NCI-H226 (cell line): ENCODE measurements at places on chromosomes 2 and 18.

DNA sequence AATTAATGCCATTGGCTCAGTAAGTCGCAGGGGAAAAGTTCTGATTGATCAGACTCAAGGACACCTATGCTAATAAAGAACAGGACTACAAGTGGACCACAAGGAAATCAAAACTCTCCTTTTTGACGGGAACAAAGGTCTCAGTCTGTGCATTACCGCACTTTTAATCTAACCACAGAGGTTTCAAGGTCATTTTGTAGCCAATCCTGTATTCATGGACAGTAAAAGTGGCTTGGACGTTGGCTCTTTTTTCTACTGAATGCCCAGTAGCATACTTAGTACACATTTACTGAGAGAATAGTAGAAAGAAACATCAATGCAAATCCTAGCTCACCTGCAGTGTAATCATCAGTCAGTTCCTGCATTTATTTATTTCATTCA lies 471.9 kb downstream of the PID1 start:
- DNase-seq: no peak

DNA sequence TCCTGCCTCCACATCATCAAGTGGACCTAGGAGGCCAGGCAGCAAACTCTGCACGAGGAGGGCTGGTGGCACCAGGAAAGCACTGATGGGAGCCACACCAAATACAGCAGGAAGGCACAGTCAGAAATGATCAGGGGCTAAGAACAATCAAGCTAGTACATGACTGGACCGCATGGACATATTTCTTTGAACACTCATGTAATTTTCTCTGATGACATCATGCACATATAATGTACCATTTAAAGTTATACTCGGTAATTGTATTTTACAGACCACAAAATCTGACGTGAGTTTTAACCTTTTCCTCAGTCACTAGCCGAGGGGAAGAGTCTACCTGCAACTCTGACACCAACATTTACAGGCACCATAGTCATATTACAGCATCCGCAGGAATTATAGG lies 76.7 kb downstream of the XDH start:
- peak; percentile 84 for DNase-seq

DNA sequence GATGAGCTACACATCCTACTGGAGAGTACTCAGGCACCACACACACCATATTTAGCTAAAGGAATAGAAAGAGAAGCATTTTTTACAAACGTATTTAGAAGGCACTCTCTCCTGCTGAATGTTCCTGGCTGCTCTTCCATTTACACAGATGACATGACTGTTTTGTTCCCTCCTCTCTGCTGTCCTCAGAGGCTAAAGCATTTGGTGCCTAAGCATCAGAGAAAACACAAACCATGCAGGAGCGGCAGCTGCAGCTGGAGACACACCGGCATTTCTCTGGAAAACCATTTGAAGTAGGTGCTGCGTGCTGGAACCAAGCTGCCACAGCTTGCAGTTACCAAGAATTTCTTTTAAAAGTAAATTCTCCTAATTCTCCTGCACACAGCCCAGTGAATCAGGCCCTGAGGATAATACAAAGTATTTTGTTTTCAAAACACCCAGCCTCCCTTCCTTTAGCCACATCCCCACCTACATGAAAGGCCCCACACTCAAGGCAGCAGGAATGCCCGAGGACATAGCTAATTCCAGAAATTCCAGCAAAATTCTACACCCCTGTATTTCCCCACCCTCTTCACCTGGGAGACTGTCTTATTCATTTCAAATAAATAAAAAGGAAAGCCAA lies 488.9 kb upstream of the SOX11 start:
- DNase-seq: no peak

DNA sequence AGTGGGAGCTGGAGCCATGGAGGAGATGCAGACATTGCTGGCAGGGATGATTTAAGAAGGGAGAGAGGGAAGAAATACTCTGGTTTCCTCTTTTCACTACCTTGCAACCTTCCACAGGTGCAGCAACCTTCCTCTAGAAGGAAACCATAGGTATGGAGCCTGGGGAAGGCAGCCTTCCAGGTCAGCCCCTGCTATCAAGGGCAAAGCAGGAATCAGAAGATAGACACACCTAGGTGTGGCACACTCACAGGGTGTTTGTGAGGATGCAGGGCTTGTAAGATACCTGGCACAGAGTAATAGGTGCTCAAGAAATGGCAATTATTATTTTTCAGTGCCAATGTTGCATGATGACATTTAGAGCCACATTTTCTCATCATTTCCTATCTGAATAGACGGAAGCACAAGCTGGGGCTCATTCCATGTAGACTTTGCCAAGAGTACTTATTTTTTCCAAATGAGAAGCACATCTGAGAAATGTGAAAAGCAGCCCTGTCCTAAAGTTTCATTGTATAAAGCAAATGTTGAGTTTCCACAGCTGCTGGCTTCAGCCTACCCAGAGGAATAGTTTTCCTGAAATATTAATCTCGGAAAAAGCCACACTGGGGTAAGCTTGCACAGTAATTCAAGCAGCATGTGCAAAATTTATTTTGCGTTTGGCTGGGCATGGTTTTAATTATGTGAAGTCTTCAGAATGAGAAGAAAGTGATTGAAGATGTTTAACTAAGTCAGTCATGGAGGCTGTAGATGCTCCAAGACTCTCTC lies 20.6 kb downstream of the EVA1A start:
- DNase-seq: no peak

GRCh38 chr18:51559198-51559901 lies 361.9 kb upstream of the MEX3C start:
- no peak for DNase-seq

DNA sequence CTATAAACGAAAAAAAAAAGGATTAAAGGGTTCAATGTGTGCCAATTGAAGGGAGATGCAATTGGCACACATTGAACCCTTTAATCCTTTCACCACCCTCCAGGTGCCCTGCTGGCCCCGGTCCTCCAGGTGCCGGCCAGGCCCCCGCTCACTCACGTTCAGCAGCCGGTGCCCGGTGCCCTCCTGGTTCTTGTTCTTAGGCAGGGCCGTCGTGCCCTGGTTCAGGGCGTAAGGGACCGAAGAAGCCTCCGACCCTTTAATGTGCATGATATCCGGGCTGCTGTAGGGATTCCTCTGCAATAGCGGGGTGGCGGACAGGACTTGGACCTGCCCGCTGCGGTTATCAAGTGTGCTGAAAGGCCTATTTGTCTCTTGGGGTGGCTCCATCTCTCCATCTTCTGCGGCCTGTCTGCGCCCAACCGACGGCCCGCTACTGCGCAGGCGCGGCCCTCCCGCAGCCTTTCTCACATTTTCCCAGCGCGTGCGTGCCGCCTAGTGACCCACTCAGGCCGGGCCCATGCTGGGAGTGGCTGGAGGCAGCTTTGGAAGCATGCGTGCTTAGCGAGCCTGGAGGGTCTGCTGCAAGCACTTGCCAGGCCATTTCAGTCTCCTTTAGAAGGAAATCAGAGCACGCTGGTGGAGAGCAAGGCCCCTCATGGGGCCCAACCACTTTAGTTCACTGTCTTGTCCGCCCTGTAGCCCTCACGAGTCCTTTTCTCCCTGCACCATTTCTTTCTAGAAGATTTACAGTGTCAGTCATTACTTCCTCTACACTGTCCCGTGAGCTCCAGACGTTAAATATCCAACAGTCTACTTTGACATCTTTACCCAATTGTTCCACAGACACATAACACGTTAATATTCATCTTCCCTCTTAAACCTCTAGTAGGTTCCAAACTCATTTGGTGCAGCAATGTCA lies 24.3 kb downstream of the TMEM237 start:
- DNase-seq: no peak

- peak; percentile 75 for DNase-seq
Measured at GRCh38 chr2:99698896-99699295, 209.1 kb upstream of the REV1 start.
